ENCODE measurements at places on chromosomes 12 and 14.

GRCh38 chr12:104263026-104263425 lies 40.5 kb upstream of the EID3 start:
- DNase-seq, result no peak

DNA sequence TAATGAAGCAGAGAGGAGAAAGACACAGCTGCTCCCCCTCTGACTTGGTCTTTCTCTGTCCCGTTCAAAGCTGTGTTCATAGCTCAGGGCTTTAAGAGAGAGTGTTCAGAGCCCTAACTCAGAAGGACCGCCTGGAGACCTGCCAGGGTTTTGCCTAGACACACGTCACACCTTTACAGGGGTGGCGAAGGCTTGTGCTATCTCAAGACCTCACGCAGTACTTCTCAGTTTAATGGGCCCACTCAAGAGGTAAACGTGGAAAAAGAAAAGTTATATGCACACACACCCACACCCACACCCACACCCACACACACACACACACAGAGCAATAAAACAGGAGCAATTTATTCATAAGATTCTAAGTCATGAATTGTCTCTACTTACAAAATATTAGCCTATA lies 374.3 kb downstream of the C12orf75 start:
- DNase-seq, result no peak

DNA sequence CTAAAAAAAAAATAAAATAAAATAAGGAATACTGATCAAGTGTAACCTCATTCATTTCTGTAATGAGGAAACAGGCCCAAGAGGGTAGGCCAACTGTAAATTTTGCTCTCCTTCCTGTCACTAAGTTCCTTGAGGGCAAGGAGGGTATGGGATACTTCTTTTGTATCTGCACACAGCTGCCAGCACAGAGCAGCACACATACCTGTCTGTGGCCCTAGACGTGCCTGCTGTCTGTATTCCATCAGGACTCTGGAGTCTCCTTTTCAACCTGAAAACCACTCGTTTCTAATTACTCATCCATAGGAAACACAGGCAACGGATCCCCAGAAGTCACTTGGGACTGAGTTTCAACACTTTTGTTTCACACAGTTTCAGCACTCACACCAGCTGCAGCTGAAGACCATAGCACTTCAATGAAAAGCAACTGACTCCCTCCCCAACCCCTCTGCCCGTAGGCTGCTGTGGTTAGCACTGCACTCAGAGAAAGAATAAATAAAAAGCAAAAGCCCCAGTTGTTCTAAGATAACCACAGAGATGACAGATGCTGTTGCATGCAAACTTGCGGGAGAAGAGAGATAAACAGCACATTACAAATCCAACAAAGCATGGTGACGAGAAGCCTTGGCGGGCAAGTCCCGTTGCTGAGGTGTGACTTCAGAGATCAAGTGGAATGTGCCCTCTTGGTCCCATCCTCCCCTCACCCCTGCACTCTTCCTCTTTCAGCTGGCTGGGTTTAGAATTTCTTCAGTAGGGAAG lies 24.9 kb downstream of the CRACR2A start:
- DNase-seq, result no peak

DNA sequence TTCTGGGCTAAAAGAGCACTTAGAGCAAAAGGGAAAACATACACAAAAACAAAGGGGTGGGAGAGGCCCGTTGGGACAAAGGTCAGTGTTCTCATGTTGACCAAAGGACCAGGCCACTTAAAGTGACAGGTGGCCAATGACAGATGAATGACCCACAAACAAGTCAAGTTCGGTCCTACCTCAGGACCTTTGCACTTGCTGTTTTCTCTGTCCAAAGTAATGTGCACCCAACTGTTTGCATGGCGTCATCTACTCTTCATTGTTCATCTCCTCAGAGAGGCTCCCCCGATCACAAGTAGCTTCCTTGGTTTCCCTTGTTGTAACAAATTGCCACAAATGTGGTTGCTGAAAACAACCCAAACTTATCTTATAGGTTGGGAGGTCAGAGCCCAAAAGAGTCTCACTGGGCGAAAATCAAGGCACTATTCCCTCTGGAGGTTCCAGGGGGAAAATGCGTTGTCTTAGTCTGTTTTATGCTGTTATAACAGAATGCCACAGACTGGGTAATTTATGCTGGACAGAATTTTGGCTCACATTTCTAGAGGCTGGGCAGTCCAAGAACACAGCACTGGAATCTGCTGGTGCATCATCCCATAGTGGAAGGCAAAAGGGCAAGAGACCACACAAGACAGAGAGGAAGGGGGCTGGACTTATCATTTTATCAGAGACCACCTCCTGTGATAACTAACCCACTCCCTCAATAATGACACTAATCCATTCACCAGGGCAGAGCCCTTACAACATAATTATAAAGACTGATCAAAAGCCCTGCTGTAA lies 23.9 kb downstream of the CLMN start:
- DNase-seq, result no peak

DNA sequence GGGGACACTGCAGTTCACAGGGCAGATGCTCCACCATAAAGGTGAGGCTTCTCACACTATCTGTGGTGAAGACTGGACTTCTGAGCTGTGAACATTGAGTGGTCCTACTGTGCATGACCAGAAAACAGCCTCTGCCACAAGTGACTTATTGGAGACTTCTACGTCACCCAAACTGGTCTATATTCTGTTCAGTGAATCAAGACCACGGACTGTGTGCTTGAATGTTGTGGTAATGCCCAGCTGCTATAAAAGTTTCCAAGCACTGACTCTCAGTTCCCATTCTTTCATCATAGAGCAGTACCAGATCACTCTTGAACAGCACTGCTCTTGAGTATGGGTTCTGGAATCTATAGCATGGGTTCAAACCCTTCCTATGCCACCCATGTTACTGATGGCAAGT lies 4.8 kb upstream of the PLEK2 start:
- no peak for DNase-seq

DNA sequence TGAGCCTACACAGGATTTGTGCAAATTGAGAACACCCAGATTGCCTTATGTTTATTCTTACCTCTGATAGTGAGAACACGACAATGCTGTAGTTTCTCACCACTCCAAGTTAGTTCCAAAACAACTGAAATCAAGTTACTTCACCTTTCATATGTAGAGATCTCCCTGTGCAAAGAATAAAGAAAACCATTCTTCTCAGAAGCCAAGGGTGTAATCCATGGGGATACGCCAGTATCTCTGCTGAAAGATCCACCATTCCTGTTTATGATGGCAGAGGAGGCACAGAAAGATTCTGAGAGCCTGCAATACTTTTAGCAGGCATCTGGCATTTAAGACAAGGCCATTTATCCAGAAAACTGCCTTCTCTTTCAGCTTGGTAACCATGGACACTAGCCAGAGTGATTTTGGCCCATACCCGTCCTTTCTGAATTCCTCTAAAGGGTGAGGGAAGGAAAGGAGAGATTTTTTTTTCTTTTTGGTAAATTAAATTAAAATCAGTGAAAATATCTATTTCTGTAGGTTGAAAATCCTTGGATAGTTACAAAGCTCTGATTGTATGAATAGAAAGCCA lies 355.4 kb upstream of the FAR2 start:
- no peak for DNase-seq

- DNase-seq, result no peak
These were observed 15.5 kb downstream of the RIC8B start for GRCh38 chr12:106790020-106790419.

DNA sequence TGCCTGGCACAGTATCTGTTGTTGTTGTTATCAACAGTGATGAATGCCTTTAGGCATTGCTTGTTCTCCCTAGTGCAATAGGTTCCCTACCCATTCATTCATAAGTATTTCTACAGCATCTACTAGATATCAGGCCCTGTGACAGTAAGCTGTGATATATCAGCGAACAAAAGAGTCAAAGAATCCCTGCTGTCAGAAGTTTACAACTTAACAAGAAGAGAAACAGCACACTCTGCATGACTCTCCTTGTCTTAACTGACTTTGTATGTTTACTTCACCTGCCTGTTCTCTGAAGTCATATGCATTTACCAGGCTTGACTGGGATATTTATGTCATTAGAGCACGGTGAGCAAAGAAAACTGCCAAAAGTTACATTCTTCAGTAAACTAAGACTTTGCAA lies 452.2 kb upstream of the RPL10L start:
- no peak for DNase-seq

GRCh38 chr12:111653596-111653995 lies 32.2 kb downstream of the BRAP start:
- DNase-seq, result no peak

- DNase-seq, result no peak
These were observed 2.6 kb downstream of the DIO3 start for GRCh38 chr14:101563654-101564443.

GRCh38 chr12:6921996-6922946 lies 5.5 kb upstream of the ATN1 start:
- no peak for DNase-seq
